Right kidney (tissue), 9 donors: ENCODE measurements at places on chromosomes 13 and 19.

DNA sequence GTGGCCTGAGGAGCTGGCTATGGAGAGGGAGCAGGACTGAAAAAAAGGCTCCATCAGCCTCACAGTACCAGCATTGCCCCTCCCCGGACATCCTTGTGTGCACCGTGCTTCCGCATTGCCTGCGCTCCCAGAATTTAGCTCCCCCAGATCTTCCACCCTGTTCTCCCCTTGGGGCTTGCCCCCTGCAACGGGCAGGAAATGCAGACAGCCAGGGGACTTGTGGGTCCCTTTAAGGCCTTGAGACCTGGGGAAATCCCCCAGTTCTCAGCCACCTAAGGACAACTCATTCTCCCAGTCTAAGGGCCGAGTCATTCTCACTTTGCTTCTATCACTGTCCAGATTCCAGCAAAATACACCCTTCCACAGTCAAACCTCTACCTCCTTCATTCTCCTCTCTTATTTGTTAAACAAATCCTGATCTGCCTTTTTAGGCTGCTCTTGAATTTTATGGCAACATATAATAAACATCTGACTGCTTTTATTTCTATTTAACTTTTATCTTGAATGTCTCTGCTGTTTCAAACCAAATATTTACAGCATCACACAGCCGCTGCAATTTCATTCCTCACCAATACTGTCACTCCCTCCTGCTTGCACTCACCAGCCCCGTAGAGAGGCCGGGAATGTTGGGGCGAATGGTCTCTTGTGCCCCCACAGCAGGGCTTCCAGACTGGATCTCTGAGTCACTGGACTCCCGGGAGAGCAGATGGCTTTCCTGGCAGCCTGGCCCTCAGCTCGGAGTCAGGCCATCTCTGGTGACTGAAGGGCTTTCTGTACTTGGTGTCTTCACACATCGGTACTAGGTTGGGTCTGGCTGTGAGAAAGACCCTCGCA, 221.9 kb downstream of the TSHZ3 start:
- no peak for DNase-seq

GRCh38 chr13:31073859-31074718, 87.6 kb downstream of the HSPH1 start:
- no peak for DNase-seq

GRCh38 chr13:112097770-112098169, 30.8 kb downstream of the SOX1 start:
- no peak for DNase-seq

DNA sequence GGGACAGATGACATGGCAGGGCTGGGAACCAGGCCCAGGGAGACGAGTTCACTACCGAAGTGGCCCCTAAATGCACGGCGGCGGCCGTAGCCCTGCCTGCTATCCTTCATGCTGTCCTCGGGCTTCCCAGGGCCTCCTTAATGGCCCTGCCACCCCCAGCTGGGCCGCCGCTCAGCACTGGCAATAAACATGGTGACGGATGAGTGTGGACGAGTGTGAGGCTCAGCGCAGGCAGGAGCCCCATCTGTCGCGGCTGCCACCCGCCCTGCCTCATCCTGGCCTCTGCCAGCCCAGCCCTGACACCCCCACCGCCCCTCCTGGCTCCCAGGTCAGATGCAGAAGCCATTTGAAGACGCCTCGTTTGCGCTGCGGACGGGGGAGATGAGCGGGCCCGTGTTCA, 13.6 kb downstream of the PIN1 start:
- DNase-seq = no peak

GRCh38 chr19:7698583-7698982, 3.3 kb downstream of the FCER2 start:
- DNase-seq = no peak
